ENCODE measurements at places on chromosomes 1 and 21. TPM values are rescaled to one million over a fixed set of nuclear protein-coding genes. Genes with fewer than 3 reads are reported as not detected.

DNA sequence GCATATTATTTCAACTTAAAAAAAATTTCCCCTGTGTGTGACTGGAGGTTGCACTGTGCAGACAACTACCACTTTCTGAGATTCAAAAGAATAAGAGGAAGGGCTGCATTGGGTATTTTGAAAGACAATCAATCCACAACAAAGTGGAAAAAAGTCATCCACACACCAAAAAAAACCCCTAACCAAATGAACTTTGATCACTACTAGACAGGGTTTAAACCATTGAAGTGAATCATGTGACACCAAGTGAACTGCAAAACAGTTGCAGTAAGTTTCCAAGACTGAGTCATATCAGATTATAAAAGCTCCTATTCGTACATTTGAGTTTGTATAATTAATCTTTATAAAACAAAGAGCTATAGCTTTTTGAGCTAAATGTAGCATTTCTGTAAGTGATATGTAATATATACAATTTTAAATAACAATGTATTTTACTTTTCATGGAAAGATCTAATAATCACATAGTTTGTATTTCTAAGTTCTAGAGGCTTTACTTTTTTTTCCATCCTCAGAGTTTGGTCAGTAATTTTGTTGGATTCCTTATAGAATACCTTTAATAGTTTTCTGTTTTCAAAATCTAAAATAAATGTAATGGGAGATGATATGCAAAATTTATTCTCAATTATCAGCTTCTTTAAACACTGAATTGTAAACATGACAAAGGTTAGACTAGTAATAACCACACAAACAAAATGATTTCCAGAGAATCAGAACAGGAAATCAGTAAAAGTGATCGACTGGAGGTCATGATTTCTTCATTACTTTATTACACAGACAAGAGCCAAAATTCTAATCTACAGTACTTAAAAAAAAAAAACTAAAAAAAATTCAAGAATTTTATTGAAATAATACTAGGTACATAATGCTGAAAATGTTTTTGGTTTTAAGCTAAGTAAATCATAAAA lies 50.5 kb upstream of the GFI1 start:
- DNase-seq = no peak

The DMAP1 gene
- 56.9 TPM for total RNA-seq

GRCh38 chr1:223207293-223208066 lies 64.4 kb upstream of the TLR5 start:
- DNase-seq = no peak

DNA sequence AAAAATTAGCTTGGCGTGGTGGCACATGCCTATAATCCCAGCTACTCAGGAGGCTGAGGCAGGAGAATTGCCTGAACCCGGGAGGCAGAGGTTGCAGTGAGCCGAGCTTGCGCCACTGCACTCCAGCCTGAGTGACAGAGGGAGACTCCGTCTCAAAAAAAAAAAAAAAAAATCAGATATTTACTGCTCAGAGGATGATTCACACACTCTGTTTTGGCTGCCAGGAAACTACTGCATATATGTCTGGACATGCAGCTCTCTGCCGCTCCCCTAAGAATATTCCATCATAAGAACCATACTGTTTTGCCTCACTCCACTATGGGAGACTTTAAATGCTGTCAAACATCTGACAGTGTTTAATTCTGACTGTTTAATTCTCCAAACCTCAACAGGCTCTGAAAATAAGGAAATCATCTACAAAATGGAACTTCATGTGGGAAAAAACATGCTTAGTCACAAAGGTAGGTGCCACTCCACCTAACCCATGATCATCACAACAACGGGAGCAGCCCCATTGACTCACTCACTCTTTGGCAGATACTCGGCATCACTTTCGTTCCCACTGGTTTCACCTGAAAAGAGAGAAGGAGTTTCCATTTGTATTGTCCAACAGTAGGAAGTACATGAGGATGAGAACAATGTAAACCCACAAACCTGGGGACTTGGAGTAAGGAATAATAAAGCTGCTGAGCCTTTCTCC lies 29.3 kb upstream of the BCAS2 start:
- no peak for DNase-seq

The PAFAH2 gene
- total RNA-seq = 7.9 TPM

DNA sequence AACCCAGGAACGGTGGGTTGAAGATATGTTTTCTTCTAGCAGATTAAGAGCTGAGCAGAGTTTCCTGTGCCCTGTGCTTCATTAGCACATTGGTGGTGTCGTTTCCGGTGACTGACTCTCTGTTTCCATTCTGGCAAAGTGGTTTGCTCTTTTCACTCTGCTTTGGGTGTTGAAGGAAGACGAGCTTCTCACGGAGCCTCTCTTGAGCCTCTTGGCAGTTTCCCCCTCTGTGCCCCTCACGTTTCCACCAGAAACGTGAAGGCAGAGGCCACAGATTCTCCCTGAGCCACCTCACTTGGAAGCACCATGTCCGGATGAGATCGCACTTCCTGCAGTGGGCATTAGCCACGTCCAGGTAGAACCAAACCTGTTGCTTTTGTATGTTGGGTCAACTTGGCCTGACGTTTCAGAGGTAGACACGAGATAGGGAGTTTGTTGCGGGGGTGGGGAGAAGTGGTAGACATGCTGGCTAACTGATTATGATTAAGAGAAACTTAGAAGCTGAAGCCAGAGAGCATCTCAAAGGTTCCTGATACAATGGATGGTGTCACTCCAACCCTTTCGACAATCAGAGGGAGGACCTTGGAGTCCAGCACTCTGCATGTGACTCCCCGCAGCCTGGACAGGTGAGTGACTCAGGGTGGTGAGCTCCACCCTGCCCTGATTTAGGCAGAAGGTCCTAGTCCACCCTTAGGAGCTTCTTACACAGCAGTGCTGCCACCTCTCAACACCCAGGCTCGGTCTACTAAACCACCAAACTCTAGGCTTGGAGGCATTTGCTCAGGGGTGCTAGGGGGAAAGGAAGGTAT lies at the start of gene LAX1:
LAX1 (plus strand) TSS at position 155 of the 809 bp plus-strand sequence; CDS start at position 538, 383 bp downstream.
- DNase-seq = peak; percentile 66

DNA sequence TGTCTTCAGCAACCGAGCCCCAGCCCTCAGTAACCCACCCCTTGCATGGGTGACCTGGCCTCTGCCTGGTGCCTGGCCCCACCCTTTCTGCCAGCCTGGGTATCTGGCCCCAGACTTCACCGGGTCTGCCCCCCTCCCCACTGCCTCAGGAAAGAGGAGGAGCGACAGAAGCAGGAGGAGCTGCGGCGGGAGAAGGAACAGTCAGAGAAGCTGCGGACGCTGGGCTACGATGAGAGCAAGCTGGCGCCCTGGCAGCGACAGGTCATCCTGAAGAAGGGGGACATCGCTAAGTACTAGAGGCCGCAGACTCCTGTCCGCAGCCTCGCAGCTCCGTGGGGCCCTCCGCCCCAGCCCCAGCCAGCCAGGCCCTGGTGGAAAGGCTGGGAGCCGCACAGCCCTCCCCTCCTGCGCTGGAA lies 6.1 kb downstream of the TNFRSF25 start:
- DNase-seq = peak; percentile 87

- no peak for DNase-seq
Observed at GRCh38 chr1:183215076-183215720, 29.1 kb downstream of the LAMC2 start.

DNA sequence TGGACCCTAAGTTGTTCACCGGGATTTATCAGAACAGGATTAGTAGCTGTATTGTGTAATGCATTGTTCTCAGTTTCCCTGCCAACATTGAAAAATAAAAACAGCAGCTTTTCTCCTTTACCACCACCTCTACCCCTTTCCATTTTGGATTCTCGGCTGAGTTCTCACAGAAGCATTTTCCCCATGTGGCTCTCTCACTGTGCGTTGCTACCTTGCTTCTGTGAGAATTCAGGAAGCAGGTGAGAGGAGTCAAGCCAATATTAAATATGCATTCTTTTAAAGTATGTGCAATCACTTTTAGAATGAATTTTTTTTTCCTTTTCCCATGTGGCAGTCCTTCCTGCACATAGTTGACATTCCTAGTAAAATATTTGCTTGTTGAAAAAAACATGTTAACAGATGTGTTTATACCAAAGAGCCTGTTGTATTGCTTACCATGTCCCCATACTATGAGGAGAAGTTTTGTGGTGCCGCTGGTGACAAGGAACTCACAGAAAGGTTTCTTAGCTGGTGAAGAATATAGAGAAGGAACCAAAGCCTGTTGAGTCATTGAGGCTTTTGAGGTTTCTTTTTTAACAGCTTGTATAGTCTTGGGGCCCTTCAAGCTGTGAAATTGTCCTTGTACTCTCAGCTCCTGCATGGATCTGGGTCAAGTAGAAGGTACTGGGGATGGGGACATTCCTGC lies 3.9 kb upstream of the OLFML3 start:
- no peak for DNase-seq

The MRPL9 gene
- 164 TPM for total RNA-seq

DNA sequence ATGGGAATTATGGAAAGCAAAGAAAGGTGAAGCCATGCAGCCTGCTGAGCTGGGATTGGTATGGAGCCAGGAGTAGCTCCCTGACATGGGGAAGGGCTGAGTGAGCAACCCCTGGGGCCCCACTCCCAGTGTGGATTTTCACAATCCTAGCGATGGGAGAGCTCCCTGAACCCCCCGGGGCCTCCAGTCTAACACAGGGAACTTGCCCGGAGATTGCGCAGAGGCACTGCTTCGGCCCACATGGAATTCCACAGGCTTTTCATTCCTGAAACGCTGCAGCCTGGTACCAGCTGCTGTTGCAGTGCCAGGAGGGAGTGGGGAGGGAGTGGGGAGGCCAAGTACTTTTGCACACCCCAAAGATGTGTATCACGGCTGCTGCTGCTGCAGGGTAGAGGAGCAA lies 110.4 kb upstream of the C21orf91 start:
- DNase-seq = no peak

DNA sequence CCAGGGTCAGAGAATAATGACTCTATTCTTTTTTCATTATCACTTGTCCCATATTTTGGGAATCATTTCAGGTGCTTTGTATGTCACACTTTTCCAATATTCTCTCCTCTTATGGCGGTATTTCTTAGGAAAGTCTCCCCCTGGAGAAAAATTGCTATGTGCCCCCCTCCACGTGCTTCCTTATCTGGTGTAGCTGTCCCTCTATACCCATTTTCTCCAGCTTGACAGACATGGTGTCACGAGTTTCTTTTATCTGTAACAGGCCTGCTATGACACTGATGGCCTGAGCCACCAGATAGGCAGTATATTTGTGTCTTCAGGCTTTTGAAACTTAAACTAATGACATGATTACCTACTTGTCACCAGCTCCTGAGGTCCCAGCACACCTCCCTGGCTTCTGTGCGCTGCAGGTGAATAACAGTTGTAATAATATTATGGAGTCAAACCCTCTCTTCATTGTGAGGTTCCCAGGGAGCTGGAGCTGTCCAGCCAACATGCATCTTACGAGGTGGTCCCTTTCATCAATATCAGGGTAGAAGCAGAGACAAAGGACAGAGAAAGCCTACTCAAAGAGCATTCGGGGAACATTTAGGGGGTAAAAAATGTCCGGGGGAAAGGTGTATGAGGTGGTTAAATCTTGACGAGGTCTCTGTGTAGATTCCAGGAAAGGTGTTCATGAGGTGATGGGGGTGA lies 71.2 kb upstream of the DUSP10 start:
- no peak for DNase-seq

DNA sequence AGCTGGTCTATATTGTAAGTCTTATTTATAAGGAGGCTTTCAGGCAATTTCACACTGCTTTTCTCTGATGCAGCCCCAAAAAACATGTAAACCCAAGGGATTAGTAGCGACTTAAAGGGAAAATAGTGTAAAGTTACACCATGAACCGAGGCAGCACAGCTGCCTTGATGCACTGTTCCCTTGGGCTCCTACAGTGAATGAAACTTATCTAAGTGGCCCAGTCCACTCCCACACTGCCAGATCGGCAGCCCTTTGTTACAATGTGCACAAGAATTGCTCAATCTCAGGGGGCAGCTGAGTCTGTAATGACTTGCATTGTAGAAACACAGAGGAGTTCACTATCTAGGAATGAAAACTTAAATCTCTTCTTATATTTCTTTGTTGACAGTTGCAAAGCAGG lies 120.8 kb upstream of the ADGRL2 start:
- no peak for DNase-seq

The PHLDA3 gene
- total RNA-seq = 0.45 TPM

GRCh38 chr1:110800079-110800478 lies 72.9 kb upstream of the CD53 start:
- DNase-seq = no peak

The IVNS1ABP gene
- 234 TPM for total RNA-seq

The FAM3B gene
- total RNA-seq = not detected

- DNase-seq = no peak
Observed at GRCh38 chr1:151680826-151681225, 35.8 kb downstream of the CELF3 start.

DNA sequence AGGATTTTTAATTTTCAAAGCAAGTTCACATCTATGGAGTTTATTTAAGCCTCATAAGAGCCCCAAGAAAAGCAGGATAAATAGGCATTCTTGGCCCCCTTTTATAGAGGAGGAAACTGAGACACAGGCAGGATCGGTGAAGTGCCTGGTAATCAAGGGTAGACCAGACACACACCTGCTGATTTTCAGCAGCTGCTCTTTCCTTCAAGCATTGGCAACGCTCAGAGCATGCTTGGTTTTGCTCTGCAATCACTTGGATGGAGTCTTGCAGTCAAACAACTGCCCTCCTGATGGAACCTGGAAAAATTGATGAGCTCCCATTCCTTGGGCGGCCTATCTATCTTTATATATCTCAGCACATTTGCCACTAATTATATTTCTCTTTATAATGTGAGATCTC lies 478.9 kb upstream of the CAMK1G start:
- no peak for DNase-seq

DNA sequence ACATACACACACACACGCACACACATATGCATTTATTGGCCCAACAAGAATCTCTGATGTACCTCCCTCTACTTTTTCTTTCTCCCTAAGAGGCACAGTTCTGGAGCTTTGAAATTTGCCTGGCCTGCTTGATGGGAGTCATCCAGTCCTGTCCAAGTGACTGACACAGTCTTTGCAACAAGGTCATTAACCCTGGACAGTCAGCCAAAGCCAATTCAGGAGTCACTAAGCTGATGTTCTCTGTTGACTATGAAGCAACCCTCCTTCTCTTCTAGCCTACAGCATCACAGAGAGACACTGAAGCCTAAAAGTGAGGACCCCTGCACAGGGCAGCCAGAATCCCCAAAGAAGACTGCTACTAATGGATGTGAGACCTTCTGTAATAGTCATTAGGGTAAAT lies 123.1 kb downstream of the HHIPL2 start:
- DNase-seq = no peak

The FGR gene
- 3.0 TPM for total RNA-seq

The CFHR1 gene
- total RNA-seq = not detected

DNA sequence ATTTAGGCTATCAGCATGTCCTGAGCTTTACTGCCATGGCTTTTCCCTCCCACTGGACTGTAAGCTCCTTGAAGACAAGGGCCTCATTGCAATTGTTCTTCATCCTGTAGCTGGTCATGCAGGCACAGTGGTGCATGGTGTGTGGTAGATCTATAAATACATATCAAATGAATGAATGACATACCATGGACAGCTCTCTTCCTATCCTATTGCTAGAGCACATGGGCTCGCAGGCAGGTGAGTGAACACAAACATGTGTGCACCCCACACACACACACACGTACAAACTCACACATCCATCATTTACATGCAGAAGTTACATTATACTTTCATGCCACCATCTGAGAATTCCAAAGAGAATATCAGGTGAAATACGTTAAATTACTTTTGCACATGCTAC lies 172.9 kb upstream of the RUNX1 start:
- peak; percentile 22 for DNase-seq

The LORICRIN gene
- not detected for total RNA-seq
